Hepatocyte (in vitro differentiated cells): ENCODE measurements at places on chromosomes 5 and 9. TPM values are rescaled to one million over a fixed set of nuclear protein-coding genes. Genes with fewer than 3 reads are reported as not detected.
A peak's percentile ranks its signal among the peaks of the same experiment; 100 is the strongest.

The PLK2 gene
- polyA plus RNA-seq = 96.2 and 98.0 TPM in 2 replicates

The CYLC2 gene
- not detected in 2 replicates for polyA plus RNA-seq

The AKNA gene
- 4.5 and 6.6 TPM in 2 replicates for polyA plus RNA-seq

The SLC6A3 gene
- polyA plus RNA-seq = 1.2 TPM in 1 of 2 replicates, not detected in the other

The PRLR gene
- polyA plus RNA-seq = 21.8 and 24.7 TPM in 2 replicates

DNA sequence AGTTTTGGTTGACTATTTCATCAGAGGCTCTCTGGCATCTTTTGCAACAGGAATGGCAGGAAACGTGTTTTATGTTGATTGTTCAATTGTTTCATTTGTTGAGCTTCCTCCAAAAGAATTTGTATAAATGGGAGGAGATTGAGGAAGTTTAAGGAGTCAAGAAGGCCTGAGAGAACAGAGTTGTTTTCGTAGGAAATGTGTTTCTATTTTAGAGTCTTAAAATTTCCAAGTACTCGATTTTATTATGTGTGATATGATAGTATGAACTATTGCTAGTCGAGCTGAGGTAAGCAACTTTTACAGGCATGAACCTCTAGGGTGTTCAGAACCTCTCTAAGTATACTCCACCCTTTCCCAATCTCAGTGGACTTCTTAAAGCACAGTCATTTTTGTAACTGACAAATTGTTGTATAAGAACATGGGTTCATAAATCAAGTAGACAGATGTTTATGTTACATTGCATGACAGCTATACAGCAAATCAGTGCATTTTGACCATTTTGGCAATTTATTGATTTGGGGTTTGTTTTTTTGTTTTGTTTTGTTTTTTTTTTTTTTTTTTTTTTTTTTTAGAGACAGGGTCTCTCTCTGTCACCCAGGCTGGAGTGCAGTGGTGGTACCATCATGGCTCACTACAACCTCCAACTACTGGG, 47.4 kb downstream of the POLK start:
- no peak for DNase-seq

- peak; percentile 23 for DNase-seq
Measured at GRCh38 chr9:80934095-80934494, 755.3 kb downstream of the TLE1 start.

- peak; percentile 42 for DNase-seq
Measured at GRCh38 chr5:63125862-63126261, 547.2 kb downstream of the LRRC70 start.

DNA sequence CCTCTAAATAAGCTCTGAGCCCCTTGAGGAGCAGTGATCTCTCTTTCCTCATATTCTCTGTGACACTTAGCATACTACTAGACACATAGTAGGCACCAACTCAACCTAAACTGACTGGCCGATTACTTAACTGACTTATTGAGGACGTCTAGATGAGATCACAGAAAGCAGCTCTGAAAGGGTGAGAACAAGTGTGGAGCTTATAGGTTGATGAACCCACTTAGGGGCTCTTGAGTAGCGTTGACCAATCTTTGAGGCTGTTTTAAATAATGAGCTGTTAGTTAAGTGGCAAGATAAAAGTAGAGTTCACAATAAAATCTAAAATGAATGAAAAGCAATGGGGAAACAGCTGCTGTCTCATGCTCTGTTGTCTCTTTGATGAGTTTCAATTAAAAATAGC, 124.7 kb upstream of the TNPO1 start:
- DNase-seq = no peak

GRCh38 chr5:152503206-152503605, 98.1 kb upstream of the NMUR2 start:
- no peak for DNase-seq

DNA sequence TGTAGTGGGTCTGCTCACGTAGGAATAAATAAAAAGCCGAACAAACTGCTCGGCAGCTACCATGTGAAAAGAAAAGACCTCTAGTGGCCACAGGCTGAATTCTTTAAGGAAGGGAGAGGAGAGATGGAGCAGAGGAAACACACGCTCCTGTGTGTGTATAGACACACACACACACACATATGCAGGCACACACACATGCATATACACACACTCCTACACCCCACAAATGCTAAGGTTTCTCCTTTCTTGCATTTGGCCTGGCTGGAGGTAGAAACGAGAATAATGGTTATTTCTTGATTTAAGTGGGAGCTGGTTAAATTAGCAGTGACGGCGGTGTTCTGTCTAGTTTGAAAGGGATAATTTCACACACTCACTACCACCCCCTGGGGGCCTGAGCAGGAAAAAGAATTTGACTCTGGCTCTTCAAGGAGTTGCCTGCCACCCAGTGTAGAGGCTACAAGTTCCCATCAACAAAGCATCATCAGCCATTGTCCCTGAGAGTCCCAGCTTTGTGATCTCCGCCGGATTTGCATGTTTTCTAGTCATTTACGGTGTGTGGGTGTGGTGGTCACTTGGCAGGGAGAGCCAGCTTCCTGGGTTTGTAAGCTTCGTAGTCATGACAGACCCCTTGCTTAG, at the start of gene INSYN2B:
Gene INSYN2B, minus strand, starts transcription at position 78 of the 636 bp plus-strand sequence. CDS start 96,597 bp downstream, outside the sequence.
- peak; percentile 88 for DNase-seq

- peak; percentile 15 for DNase-seq
Measured at GRCh38 chr5:55864606-55865541, 13.7 kb downstream of the IL31RA start.

DNA sequence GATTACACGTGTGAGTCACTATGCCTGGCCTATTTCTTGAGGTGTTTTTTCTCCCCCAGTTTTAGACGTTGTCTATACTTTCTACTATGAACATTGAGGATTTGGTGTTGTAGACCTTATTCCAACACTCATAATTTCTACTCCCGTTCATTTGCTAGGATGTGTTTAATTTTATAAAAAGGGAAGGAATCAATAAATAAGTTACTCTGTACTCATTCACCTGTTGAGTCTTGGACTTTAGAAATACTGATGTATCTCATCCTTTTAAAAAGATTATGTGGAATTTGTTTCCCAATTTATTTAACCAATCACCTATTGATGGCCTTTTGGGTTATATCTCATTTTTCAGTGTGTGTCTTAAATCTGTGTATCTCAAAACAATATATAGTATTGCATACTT, 3.2 kb downstream of the CDK7 start:
- no peak for DNase-seq

GRCh38 chr5:98774192-98775033, 950 bp downstream of the RGMB start:
- DNase-seq = peak; percentile 85

DNA sequence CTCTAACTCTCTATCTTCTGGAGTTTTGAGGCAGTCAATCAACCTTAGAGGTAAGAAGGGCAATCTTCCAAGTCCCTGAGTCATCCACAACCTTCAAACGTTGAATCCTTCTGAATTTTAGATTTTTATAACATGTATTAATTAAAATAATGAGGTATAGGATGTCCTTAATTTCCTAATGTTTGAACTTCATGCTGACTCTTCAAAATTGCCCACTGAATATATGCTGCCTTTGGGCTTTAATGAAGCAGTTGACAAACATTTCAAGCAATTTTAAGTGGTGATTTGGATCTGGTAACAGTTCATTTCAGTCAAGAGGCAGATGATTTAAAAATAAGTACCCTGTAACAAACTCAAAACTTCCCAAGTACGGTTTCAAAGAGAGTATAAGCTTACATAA, 26.0 kb downstream of the ERP44 start:
- DNase-seq = no peak

DNA sequence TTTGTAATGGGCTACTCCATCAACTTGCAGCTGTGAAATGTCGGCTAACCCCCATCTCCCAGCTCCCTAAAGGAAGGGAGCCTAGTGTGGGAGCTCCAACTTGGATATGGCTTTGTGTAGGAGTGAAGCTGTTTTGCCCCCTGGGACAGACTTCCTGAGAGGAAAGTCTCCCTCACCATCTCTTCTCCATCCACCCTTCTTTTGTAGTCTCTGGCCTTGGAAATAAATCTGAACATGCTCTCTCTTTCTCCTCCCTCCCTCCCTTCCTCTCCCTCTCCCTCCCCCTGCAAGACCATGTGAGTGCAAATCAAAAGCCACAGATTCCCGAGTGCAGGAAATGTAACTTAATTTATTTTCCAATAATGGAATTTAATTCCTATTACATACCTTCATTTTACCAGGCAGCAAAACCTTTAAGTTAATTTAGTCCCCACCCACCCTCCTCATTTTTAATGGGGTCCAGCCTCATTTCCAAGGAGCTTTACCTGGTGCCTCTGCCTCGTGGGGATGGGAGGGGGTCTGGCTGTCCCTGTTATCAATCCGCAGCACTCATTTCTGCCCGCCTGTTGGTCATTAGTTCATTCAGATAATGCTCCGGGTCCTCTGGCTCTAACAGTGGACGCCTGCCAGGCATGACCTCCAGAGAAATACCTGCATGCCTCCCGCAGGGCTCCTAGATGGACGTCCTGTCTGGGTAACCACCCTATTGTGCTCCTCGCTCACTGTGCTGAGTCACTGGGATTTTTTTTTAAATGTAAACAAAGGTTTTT, 122.9 kb upstream of the TAF11L2 start:
- peak; percentile 66 for DNase-seq

DNA sequence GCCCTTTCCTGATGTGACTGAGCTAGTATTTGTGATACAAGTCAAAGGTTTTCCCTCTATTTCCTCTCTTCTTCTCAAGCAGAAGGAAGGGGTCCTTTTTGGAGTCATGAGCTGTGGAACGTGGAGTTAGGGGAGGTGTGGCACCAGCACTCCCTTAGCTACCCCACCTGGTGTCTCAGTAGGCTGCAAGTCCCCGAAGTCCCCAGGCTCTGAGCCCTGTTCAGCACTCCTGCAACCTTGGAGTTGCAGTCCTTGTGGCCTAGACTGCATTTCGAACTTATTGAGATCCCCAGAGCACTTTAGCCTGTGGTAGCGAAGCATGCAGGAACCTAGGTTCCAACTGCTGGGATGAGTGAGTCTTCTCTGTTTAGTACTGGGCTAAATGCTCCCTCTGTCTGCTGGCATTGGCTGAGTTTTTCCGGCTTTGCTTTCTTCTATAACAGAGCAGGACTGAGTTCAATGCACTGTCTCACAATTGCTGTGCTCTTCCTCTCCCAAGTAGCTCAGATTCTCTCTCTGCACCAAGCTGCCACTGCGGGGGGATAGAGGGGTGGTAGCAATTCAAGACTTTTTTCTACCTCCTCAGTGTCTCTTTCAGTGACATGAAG, 600.7 kb upstream of the CDH9 start:
- no peak for DNase-seq

DNA sequence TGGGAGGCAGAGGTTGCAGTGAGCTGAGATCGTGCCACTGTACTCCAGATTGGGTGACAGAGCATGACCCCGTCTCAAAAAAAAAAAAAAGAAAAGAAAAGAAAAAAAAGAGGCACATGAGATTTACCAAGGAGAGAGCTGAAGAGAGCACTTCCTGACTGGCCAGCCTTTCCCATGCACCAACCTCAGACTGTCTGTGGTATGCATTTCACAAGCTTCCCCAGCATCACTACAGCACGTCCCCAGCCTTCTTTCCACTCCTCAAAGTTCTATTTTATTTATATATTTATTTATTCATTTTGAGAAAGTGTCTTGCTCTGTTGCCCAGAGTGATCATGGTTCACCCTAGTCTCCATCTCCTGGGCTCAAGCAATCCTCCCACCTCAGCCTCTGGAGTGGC, 13.6 kb upstream of the FUBP3 start:
- no peak for DNase-seq

DNA sequence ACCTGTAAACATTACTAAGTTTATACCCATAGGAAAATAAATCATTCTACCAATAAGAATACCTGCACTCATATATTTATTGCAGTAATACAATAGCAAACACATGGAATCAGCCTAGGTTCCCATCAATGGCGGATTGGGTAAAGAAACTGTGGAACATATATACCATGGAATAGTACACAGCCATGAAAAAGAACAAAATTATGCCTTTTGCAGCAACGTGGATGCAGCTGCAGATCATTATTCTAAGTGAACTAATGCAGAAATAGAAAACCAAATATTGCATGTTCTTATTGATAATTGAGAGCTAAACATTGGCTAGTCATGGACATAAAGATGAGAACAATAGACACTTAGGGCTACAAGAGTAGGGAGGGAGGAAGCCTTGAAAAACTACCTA, 667.4 kb upstream of the WWC1 start:
- DNase-seq = no peak

DNA sequence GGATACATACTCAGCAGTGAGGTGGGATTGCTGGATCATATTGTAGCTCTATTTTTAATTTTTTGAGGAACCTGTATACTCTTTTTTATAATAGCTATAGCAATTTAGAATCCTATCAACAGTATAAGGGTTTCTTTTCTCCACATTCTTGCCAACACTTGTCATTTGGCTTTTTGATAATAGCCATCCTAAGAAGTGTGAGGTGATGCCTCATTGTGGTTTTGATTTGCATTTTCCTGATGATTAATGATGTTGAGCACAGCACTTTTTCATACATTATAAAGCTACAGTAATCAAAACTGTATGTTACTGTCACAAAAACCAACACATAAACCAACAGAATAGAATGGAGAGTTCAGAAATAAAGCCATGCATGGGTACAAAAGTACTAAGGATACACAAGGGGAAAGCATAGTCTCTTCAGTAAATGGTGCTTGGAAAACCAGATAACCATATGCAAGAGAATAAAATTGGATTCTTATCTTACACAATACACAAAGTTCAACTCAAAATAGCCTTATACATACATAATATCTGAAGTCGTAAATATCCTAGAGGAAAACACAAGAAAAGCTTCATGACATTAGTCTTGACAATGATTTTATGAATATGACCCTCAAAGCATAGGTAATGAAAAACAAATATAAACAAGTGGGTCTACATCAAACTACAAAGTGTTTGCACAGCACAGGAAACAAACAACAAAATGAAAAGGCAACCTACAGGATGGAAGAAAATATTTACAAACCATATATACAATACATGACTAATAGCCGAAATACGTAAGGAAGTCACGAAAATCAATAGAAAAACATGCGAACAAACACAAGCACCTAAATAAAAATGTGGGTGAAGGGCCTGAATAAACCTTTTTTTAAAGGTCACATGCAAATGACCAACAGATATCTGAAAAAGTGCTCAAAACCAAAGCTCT, 287.8 kb upstream of the DAB2 start:
- no peak for DNase-seq

GRCh38 chr9:130117376-130117775, 54.8 kb upstream of the NCS1 start:
- no peak for DNase-seq

GRCh38 chr9:84300271-84300670, 40.3 kb downstream of the SLC28A3 start:
- no peak for DNase-seq

DNA sequence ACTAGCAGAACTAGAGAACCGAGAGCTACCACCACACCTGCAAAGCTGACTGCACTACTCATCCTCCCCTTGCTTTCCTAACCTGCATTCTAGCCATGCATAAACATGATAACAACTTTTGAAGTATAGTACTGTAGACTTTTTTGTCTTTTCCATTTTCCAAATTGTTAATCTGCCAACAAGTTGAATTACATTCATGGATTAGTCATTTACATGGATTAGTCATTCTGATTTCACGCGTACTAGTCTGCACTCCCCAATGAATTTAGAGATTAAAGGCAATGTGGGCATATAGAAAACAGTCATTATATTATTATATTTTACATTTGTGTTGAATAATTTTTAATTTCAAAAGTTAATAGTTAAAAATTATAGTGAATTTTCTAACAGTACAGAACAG, 81.4 kb downstream of the EDIL3 start:
- no peak for DNase-seq

- no peak for DNase-seq
Measured at GRCh38 chr5:95084757-95085156, 200.1 kb downstream of the MCTP1 start.
